ENCODE measurements at places on chromosomes 5 and 9.

- no peak for DNase-seq
Observed at GRCh38 chr9:127629468-127630081, 17.5 kb downstream of the STXBP1 start.

DNA sequence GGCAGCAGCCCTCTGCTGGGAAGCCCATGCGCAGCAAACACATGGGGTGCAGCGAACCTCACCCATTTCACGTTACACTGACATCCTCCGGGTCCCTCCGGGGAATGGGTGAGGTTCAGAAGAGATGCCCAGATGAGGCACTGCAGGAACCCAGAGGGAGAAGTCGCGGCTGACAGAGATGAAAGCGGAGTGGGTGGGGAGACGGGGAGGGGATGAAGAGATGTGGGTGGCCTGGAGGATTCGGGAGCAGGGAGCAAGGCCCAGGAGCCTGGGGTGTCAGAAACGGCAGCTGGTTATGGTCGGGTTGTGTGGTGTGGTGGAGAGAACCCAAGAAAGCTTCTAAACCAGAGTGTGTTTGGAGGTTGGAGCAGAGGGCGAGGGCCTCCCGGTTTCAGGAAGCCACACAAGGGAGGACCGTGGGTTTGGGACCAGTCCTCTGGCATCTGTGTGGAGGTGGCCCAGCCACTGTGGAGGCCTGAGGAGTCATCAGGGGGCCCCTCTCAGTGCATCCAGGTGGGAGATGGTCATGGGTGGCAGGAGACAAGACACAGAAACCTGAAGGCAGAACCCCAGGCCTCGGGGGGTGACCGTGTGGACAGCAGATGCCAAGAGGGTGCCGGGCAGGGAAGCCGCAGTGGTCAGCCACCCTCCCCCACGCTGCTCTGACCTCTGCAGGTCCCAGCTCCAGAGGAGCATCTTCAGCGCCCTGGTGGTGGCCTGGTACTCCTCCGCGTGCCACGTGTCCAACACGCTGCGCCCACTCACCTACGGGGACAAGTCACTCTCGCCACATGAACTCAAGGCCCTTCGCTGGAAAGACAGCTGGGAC, 8.6 kb downstream of the UCK1 start:
- no peak for DNase-seq

- DNase-seq = no peak
Observed at GRCh38 chr5:14270209-14270702, 127.1 kb downstream of the TRIO start.

DNA sequence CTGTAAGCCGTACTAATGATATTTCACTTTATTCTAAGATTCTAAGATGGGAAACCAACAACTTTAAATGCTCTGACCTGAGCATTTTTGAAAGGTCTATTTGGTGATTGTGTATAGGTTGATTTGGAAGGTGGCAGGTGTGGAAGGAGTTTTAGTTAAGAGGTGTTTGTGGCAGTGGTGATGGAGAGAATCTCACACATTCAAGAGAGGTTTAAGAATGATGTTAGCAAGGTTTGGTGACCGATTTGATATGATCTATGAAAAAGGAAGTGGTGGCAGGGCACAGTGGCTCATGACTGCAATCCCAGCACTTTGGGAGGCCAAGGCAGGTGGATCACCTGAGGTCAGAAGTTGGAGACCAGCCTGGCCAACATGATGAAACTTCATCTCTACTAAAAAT, 319.2 kb upstream of the CD180 start:
- DNase-seq = no peak

- DNase-seq = no peak
Observed at GRCh38 chr5:168204165-168204564, 87.3 kb upstream of the WWC1 start.

- DNase-seq = no peak
Observed at GRCh38 chr5:141127305-141127704, 5.7 kb downstream of the PCDHB4 start.

GRCh38 chr5:2750758-2751464, 566 bp downstream of the IRX2 start:
- DNase-seq = no peak

- no peak for DNase-seq
Observed at GRCh38 chr5:3010953-3011763, 259.7 kb upstream of the IRX2 start.

DNA sequence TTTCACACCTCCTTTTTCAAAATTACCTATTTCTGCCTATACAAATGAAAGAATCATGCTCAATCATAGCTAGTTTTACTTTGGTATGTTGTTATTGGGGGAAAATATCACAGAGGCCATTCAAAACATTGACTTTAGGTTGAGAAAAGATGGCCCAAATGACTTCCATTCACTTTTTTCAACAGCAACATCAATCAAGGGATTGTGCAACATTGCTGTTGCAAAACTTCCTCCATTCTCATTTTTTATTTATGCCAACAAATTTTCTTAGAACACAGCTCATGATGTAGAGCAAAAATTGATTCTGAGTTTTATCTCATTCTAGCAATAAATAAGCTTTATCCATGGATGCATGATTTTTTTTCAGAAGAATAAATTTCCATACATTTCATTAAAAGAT, 93.6 kb upstream of the RORB start:
- no peak for DNase-seq

DNA sequence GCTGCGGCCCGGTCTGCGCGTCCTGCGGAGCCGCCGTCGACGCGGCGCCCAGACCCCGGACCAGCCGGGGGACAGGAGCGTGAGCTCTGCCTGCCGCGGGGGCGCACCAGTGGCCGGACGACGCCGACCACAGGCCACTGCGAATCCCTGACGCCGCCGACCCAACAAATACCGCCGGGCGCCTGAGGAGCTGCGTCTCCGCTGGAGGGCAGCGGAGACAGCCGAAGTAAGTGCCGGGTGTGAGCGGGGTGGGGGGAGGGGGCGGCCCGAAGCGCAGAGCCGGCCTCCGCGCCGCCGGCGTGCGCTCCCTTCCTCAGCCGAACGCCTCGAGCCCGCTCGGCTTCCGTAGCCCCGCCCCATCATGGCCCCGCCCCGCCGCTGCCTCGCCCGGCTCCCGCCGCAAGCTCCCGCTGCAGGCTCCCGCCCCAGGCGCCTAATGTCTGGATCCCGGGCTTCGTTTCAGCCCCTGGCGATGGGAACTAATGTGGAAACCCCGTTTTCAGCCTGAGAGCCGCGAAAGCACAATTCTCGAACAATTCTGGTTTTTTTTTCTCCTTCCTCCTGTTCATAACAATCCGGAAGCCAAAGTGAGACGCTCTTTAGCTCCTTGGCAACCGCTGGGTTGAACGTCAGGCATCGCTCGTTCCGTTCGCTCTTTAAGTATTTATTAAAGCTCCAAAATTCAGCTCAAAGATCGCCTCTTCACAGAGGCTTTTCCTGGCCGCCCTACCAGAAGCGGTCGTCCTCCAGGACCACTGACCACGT, at the start of gene RFK:
RFK (minus strand) TSS at position 232 of the 765 bp plus-strand sequence. CDS start 255 bp downstream, outside the sequence.
- DNase-seq = peak; percentile 89

DNA sequence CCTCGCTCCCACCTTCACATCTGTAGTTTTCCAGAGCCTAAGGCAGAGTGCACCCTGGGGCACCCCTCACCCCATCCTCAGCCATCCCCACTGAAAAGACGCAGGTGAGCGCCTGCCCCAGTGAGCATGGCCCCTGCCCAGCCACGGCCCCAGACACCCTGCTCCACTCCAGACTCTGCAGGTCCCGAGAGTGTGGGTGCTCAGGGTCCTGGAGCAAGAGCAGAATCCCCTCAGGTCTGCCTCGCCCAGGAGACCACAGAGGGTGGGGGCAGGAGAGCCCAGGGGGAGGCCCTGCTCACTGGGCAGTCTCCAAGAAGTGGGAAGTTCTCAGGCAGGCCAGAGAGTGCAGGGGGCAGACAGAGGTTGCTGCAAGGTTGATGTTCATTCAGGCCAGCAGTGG, 158.6 kb upstream of the PPP1R26 start:
- no peak for DNase-seq

DNA sequence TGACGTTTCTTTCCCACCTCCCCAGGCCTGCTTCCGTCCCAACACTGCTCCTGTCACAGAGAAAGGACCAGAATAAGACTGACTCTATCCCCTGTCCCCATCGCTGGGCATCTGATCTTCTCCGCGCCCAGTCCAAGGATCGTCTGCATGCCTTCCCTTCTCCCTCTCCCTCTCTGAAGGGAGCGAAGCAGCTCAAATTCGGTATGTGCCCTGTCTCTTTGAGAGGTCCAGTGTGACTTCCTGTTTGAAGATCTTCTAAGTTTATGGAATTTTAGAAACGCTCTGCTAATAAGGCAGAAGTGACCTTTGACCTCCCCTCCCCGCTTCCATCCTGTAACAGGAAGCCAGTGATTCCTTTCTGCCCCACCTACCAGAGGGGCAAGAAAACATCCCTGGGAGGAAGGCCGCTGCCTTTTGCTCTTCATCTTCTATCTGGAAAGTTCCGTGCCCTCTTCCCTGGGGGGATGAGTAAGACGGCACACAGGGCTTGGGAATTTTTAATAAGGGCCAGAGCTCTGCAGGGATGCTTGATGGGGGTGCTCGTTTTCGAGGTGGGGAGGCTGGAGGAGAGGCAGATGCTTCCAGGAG, 40.7 kb upstream of the RNU6ATAC start:
- DNase-seq = no peak

DNA sequence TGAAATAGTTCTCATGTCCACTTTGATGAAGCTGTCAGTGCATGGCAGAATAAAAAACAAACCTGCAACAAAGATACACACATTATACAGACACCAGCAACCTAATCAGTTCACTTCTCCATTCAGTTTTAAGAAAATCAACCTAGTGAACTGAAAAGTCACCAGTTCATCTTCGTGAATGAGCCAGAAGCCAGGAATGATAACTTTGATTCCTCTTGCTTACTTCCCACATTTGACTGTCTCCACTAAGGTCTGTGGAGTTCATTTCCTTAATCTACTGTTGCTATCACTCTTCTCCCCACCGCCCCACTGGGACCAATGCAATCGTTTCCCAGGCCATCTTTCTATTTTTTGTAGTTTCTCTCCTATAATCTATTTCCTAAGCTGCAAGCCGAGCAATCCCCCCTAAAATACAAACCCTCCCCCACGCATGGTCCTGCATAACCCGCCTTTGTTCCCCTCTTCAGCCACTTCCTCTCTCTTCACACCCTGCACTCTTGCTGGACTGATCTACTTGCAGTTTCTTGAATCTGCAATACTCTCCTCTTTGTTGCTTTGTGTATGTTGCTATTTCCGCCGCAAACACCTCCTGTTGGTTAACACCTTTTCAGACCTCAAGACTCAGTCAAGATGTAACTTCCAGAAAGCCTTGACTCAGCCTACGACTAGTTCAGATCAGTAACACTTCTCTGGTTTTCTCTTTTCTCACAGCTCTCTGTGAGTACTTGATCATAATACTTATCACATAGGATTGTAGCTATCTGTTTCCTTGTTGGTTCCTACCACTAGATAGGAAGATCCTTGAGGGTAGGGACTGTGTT, 16.6 kb downstream of the STOM start:
- DNase-seq = peak; percentile 33

- no peak for DNase-seq
Observed at GRCh38 chr9:4263591-4263990, 36.3 kb downstream of the GLIS3 start.

- DNase-seq = no peak
Observed at GRCh38 chr5:102411-103043, 10.6 kb downstream of the PLEKHG4B start.

- no peak for DNase-seq
Observed at GRCh38 chr5:151281001-151281639, 22.4 kb downstream of the SLC36A3 start.

DNA sequence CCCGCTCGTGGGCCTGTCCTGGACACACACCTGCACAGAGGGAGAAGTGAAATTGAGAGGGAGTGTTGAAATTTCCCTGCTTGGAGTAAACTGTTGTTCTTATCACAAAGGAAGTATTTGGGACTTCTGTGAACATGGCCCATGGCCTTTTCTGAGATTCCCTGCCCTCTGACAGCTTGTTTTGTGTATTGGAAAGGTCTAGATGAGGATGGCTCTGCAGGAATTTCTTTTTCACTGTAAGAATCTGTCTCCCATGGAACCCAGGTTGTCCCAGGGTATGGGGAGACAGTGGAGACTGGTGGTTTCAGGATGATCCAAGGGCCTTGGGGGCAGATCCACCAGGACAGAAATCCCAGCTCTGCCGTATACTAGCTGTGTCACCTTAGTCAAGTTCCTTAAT, 121.8 kb downstream of the ARHGAP26 start:
- DNase-seq = no peak

GRCh38 chr5:40409601-40410000, 270.1 kb upstream of the PTGER4 start:
- DNase-seq = peak; percentile 32

- no peak for DNase-seq
Observed at GRCh38 chr5:155729684-155730059, 597.3 kb upstream of the SGCD start.

DNA sequence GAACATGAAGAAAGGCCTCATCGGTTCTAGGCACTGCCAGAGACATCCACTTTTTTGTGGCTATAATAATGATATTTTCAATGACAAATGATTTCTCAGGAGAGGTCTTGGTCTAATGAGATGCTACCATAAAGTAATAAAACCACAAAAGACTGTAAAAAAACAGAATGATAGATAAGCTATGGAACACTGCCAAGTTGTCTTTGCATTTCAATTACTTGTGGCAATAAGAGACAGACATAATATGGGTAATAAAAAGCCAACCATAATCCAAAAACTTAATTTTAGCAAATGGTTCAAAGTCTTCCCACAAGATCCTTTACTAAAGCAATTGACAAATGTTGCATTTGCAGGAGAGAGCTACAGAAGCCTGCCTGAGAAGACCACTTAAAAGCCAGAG, 292.5 kb downstream of the ATPSCKMT start:
- DNase-seq = no peak

DNA sequence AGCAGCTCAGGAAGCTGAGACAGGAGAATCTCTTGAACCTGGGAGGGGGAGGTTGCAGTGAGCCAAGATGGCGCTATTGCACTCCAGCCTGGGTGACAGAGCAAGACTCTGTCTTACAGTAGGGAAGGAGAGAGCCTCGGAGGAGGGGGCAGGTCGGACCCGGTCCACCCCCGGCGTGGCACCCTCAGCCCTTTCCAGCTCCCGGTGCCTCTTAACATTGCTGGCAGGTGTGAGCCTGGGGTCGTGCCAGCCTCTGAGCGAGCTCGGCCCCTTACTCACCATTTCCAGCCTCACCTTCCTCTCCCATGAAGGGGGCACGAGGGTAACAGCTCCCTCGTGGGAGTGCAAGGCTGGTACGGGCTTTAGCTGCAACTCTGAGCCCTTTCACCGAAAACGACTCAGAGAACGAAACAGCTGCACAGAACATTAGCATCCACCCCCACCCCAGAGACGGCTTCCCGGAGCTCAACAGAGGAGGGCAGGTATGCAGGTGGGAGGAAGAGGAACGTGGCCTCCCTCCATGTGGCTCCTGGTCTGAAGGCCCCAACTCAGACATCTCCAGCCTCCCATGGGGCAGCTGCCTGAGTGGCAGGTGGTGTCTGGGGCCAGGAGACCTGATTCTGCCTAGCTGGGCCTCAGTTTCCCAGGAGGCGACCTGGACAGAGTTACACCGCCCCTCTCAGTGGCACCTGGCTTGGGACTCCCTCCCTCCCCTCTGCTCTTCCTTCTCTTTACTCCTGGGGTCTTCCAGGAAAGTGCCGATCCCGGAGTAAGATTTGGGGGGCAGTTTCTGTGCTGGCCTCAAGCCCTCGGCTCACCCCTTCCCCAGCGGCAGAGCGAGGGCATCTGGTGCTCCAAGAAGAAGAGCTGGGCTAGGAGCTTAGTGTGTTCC, 28.5 kb upstream of the ABO start:
- DNase-seq = no peak

Measured in activated CD4-positive, alpha-beta T cell treated with anti-CD3 and anti-CD28 coated beads for 4 hours (primary cell).